AG08396 (cell line): ENCODE measurements at places on chromosomes 7 and 10.

GRCh38 chr7:116502201-116503096, 2.9 kb downstream of the CAV2 start:
- DNase-seq: no peak

GRCh38 chr10:102118867-102119266, 1.3 kb downstream of the LDB1 start:
- DNase-seq: no peak

GRCh38 chr10:30398788-30399187, 35.2 kb upstream of the MAP3K8 start:
- no peak for DNase-seq

DNA sequence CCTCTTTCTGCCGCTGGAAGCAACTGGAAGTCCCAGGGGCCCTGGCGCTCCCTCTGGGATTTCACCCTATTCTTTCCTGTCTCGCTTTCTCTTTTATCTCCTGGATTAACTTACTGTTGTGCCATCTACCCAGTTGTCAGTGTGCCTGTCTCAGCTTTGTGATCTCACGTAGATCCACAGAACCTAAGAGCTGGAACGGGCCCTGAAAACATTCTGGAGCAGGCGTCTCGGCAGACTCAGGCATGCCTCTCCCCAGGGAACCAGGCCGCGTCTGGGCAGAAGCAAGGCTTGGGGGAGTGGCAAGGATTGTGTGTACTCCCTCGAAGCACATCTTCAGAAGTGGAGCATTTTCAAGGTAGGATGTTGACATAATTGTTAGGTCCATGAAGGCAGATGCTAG, 87.2 kb downstream of the KCNMA1 start:
- DNase-seq: no peak

DNA sequence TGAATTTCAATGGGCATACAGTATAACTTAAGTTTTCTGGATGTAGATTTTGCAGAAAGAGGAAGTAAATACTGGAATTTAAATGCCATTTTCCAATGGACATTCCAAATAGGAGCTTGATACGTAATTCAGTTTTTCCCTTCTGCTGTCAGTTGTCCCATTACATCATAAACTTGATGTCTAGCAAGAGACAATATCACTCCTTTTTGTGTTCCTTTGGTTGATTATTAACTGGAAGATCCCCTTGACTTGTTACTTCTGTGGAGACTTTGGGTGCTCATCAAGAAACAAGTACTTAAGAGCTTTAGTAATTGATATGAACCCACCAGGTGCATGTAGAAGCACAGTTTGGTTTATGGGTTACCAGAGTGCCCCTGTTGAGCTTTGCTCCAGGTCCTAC, 116.1 kb downstream of the ST7 start:
- DNase-seq: no peak

- DNase-seq: no peak
Observed at GRCh38 chr10:97927622-97928021, 78.0 kb downstream of the GOLGA7B start.

GRCh38 chr10:126781450-126782216, 111.1 kb upstream of the C10orf90 start:
- no peak for DNase-seq

DNA sequence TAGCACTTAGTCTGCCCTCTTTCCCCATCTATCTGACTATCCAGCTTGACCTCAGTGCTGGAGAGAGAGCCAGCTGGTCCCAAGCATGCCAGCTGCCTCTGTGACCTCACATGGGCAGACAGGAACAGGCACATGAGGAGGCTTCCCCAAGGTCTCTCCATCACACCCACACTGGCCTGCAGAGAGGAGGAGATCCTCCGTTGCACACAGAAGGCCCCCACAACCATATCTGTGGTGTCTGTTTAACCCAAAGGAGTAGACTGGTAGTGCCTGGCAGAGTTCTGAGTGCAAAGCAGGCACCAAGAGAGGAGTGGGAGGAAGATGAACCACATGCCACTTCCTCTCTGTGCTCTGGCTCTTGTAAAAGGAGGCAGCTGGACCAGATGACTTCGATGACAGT, 4.8 kb upstream of the ANK3 start:
- DNase-seq: no peak

GRCh38 chr7:43105521-43106120, 6.8 kb upstream of the HECW1 start:
- no peak for DNase-seq

DNA sequence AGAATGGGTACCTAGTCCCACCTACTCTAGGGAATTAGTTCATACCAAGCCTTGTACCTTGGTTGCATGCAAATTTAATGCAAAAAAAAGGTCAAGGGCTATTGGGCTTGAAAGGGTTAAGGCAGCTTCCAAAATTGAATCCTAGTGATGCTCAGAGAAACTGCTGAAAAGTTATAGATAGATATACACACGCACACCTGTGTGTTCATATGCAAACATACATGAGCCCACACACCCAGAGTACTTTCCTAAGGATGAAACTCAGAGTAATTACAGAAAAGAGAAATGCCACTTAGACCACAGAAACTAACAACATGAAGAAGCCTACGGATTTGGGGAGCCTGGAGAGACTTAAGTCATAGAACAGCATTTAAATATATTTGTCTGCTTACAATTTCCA, 1.5 kb downstream of the SLC25A13 start:
- DNase-seq: no peak

DNA sequence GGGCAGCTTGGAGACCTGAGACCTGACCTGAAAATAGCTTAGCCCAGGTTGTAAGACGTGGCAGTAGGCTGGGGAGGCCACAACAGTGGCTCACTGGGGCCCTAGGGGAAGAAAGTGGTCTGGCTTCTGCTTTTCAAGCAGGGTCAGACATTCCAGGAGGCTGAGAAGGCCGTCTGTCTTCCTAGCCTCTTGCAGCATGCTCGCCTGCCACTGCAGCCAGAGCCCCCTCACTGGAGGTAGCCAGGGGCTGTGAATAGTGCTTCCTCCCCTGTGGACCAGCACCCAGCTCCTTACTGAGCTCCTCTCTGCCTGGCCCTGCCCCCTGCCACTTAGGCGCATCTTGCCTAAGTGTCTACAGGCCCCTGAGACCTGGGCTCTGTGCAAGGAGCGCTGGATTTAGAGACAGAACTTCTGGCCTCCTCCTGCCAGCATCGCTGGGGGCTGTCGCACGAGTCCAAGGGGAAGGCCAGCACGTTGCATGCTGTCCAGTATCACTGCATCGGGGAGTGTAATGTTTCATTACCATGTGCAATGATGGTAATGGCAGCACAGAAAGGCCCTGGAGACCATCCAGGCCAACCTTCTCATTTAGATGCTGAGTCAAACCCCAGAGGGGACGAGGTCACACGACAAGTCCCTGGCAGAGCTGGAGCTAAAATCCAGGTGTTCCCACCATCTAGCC, 12.7 kb downstream of the ZMIZ1 start:
- peak; percentile 73 for DNase-seq
